ENCODE measurements at places on chromosomes 1 and 21. TPM values are rescaled to one million over a fixed set of nuclear protein-coding genes. Genes with fewer than 3 reads are reported as not detected.

Gene CELA2B
- total RNA-seq = not detected

Gene UBXN10
- 0.06 TPM for total RNA-seq

Gene WDR64
- total RNA-seq = not detected

Gene ANGPTL3
- total RNA-seq = not detected

Gene NEGR1
- not detected for total RNA-seq

GRCh38 chr1:221923929-221924598 lies 182.2 kb upstream of the DUSP10 start:
- H3K4me1 ChIP-seq = no peaks in the 10 kb centered on the region
- no peak for DNase-seq
- H3K27ac ChIP-seq = no peak overlapping the region
- no peaks in the 10 kb centered on the region for H3K36me3 ChIP-seq

- no peaks in the 10 kb centered on the region for H3K4me1 ChIP-seq
- H3K27ac ChIP-seq = no peak overlapping the region
- no peaks in the 10 kb centered on the region for H3K36me3 ChIP-seq
Measured at GRCh38 chr1:19824541-19824940, 9.5 kb upstream of the RNF186 start.

DNA sequence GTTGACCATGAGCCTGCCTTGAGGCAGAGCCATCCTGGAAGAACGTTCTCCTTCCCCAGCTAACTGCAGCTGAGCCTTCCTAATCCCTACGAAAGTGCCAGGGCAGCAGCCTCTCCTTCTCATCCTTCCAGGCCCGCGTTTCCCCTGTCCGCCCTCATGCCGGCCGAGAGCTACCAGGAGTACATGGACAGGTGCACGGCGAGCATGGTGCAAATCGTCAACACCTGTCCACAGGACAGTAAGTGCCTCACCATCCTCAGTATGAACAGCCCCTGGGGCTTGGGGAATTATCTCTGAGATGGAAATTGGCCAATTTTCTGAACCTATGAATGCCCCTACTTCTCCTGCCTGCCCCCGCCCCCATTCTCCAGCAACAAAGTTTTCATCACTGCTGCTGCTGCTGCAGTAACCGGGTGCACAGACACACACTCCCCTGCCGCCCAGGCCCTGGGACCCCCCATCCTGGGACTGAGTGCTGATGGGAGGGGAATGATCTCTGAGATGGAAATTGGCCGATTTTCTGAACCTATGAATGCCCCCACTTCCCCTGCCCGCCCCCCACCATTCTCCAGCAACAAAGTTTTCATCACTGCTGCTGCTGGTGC lies 39.6 kb downstream of the UBASH3A start:
- no peak for DNase-seq
- no peaks in the 10 kb centered on the region for H3K4me1 ChIP-seq
- no peak overlapping the region for H3K4me3 ChIP-seq
- H3K36me3 ChIP-seq = peaks cover 96% of the 10 kb centered on the region
- H3K27ac ChIP-seq = no peak overlapping the region

DNA sequence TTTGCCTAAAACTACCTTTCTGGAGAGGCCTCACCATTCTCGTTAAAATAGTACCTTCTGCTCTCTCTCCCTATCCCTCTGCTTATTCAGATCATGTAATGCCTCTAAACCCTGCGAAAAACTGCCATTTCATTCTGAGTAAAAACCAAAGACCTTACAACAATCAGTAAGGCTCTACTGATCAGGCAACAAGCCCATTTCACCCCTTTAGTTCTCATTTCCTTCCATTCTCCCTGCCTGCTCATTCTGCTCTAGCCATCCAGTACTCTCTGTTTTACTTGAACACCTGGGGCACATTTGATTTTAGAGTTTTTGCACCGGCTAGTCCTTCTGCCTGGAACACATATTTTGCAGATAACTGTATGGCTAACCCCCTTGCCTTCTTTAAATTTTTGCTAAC lies 187.8 kb downstream of the COQ8A start:
- no peaks in the 10 kb centered on the region for H3K36me3 ChIP-seq
- H3K27me3 ChIP-seq = no peaks in the 10 kb centered on the region
- DNase-seq = no peak
- no peak overlapping the region for H3K27ac ChIP-seq
- H3K4me1 ChIP-seq = no peaks in the 10 kb centered on the region
- H3K4me3 ChIP-seq = no peak overlapping the region

GRCh38 chr1:246533371-246533905 lies 26.4 kb upstream of the SMYD3 start:
- H3K27me3 ChIP-seq = no peaks in the 10 kb centered on the region
- no peaks in the 10 kb centered on the region for H3K36me3 ChIP-seq
- DNase-seq = no peak
- no peak overlapping the region for H3K27ac ChIP-seq
- H3K4me1 ChIP-seq = no peaks in the 10 kb centered on the region

DNA sequence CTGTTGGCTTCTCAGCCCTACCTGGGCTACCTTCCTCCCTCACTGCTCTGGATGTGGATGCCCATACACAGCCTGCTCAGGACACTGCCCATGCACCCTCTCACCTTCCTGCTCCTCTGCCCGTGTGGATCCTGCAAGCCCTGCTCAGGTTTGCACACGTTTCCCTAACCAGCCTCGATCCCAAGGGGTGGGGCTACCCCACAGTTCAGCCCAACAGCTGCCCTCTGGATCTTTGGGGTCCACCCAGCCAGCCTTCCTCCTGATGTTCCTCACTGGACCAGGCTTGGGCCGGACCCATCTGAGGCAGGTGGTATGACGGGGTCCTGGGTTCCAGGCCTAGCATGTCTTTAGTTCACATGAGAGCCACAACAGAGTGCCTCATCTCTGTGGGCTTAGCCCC lies 4.7 kb downstream of the TMEM54 start:
- peaks cover 88% of the 10 kb centered on the region for H3K27me3 ChIP-seq
- H3K4me3 ChIP-seq = no peak overlapping the region
- no peaks in the 10 kb centered on the region for H3K36me3 ChIP-seq
- no peak for DNase-seq
- no peak overlapping the region for H3K27ac ChIP-seq
- no peaks in the 10 kb centered on the region for H3K4me1 ChIP-seq

GRCh38 chr1:207494171-207494570 lies 1.8 kb upstream of the CR1 start:
- H3K4me1 ChIP-seq = peaks cover 11% of the 10 kb centered on the region
- H3K4me3 ChIP-seq = no peak overlapping the region
- peaks cover 12% of the 10 kb centered on the region for H3K27me3 ChIP-seq

DNA sequence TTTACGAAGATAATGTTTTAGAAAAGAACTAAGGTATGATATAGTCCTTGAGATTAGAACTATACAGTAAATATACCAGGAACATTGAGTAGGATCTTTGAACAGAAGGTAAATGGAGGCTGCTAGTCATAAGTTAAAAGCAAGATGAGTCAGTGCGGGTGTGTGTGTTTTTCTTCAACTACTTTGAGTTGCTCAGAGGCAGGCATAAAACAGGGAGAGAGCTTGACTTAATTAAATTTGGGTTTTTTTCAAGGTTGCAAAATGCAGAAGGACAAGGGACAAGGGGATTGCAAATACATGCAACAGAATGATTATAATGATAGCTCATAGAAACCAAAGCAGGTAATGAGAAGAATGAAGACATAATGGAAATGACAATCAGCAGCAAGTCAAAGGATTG lies 815.1 kb downstream of the NCAM2 start:
- no peak overlapping the region for H3K4me3 ChIP-seq
- H3K27me3 ChIP-seq = no peaks in the 10 kb centered on the region
- no peak for DNase-seq

- no peaks in the 10 kb centered on the region for H3K4me1 ChIP-seq
- no peaks in the 10 kb centered on the region for H3K36me3 ChIP-seq
- H3K27me3 ChIP-seq = no peaks in the 10 kb centered on the region
- H3K27ac ChIP-seq = no peak overlapping the region
- DNase-seq = no peak
Measured at GRCh38 chr1:170711682-170712081, 47.8 kb downstream of the PRRX1 start.

- H3K27ac ChIP-seq = no peak overlapping the region
- H3K4me3 ChIP-seq = no peak overlapping the region
- no peak for DNase-seq
Measured at GRCh38 chr1:204792354-204792692, 78.3 kb upstream of the NFASC start.

- no peak overlapping the region for H3K27ac ChIP-seq
- peaks cover 59% of the 10 kb centered on the region for H3K27me3 ChIP-seq
- no peak overlapping the region for H3K4me3 ChIP-seq
Measured at GRCh38 chr21:45251635-45252447, 35.9 kb downstream of the POFUT2 start.

DNA sequence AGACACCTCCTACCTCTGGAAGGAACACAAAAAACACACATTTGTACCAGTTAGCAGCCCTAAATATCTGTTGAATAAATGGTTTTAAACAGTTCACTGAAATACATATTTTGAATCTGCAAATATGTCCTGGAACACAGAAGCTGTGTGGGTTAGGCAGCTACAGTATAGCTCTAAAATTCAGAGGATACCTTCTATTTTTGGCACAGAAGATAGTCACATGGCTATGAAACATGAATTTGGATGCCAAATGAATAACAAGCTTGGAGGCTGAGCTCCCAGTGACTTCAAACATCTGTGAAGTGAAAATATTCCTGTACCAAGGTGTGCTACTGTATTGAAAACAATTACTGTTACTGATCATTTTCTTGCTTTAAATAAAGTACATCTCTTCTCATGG lies 391.5 kb upstream of the ADGRL2 start:
- no peaks in the 10 kb centered on the region for H3K36me3 ChIP-seq
- no peak overlapping the region for H3K4me3 ChIP-seq
- peaks cover 11% of the 10 kb centered on the region for H3K4me1 ChIP-seq

- no peaks in the 10 kb centered on the region for H3K27me3 ChIP-seq
- no peak overlapping the region for H3K4me3 ChIP-seq
- no peak for DNase-seq
- H3K27ac ChIP-seq = no peak overlapping the region
Measured at GRCh38 chr1:9529190-9529589, 10.1 kb upstream of the SLC25A33 start.

Data from T-cell (primary cell).